ENCODE measurements at places on chromosomes 5 and 9.
A peak's percentile ranks its signal among the peaks of the same experiment; 100 is the strongest.

GRCh38 chr5:108472237-108472636 is 90.3 kb upstream of the FBXL17 start:
- no peak for DNase-seq

- DNase-seq, result peak; percentile 56
Observed at GRCh38 chr9:86573886-86574285, 219.7 kb upstream of the TUT7 start.

GRCh38 chr9:101995231-101995630 is 256.8 kb upstream of the GRIN3A start:
- peak; percentile 48 for DNase-seq

GRCh38 chr9:104319198-104319597 is 184.9 kb upstream of the OR13F1 start:
- no peak for DNase-seq

GRCh38 chr9:134025606-134026541 is 593 bp downstream of the BRD3OS start:
- DNase-seq, result no peak

GRCh38 chr9:136117291-136117915 is 1.3 kb downstream of the TMEM250 start:
- no peak for DNase-seq

DNA sequence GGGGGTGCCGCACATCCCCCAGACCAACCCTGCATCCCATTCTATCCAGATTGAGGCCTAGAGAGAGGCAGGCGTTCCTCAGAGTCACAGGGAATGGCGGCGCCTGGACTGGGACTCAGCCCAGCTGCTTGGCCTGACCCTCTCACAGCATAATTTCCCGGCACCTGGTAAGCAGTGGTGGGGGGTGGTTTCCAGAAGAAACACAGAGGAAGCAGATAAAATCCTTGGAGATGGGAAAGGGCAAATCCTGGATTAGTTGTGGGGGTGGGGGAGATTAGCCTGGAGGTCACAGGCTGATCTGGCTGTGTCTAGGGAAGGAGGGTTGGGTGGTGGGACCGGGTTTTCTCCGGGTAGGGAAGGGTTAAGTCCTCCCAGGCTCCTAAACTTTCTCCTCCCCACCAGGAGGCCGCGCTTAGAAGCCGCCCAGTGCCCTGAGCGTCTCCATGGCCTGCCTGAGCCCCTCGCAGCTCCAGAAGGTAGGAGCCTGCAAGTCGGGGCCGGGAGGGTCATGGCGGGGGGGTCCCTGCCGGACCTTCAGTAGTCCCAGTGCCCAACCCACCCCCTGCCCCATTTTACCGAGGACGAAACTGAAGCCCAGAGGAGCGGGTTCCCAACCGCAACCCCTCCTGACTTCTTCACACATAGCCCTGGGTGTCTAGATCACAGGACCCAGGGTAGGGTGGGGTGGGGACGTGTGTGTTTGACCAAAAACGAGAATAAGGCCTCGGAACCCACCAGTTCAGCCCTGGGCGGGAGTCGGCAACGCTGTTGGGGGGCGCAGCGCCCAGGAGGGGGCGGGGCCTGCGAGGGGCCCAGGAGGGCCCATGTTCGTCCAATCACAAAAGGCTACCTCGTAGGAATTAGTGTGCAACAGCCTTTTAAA is 1.3 kb downstream of the PHYHD1 start:
- DNase-seq, result no peak

DNA sequence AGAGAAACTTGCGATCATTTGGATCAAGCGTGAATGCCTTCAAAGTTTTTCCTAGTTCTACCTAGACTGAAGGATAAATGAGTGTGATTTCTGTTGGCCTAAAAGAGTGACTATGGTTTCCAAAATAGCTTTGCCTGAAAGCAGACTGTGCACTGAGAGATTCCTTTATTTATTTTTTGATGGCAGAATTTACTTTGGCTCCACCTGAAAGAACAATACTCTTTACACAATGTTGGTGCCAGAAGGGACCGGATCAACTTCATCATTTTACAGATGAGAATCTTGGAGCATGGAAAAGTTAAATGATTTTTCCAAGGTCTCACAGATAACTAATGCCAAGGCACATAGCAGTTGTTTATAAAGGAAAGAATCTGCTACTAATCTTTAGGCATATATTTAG is 199.6 kb downstream of the KCTD16 start:
- DNase-seq, result no peak

Measured in HS-5 (cell line).